ENCODE measurements at places on chromosomes 11 and 22. TPM values are rescaled to one million over a fixed set of nuclear protein-coding genes. Genes with fewer than 3 reads are reported as not detected.

MOGAT2 gene
- 0.12 TPM for total RNA-seq

DMC1 gene
- 0.89 TPM for total RNA-seq

FJX1 gene
- 13.7 TPM for total RNA-seq

IGLL1 gene
- total RNA-seq = not detected

DYNC2H1 gene
- total RNA-seq = 1.5 TPM

OR51B5 gene
- 140 TPM for total RNA-seq

PITPNM1 gene
- total RNA-seq = 79.5 TPM

OR2AG1 gene
- total RNA-seq = not detected

MMP1 gene
- total RNA-seq = not detected

UBQLNL gene
- total RNA-seq = not detected

ZNRD2 gene
- total RNA-seq = 66.8 TPM

NCR3LG1 gene
- 1.5 TPM for total RNA-seq

SMTNL1 gene
- not detected for total RNA-seq

SRPRA gene
- total RNA-seq = 74.5 TPM

TEX54 gene
- not detected for total RNA-seq

SHANK2 gene
- total RNA-seq = 16.9 TPM

- H3K27ac ChIP-seq = no peak overlapping the region
- no peaks in the 10 kb centered on the region for H3K27me3 ChIP-seq
- no peaks in the 10 kb centered on the region for H3K36me3 ChIP-seq
- no peaks in the 10 kb centered on the region for H3K4me1 ChIP-seq
- no peak overlapping the region for H3K4me3 ChIP-seq
These were observed 72.3 kb upstream of the CRYBB3 start for GRCh38 chr22:25127318-25127717.

- H3K4me3 ChIP-seq = no peak overlapping the region
- no peaks in the 10 kb centered on the region for H3K36me3 ChIP-seq
- no peaks in the 10 kb centered on the region for H3K4me1 ChIP-seq
- H3K27me3 ChIP-seq = no peaks in the 10 kb centered on the region
These were observed 48.0 kb downstream of the MYO7A start for GRCh38 chr11:77175869-77176539.

GRCh38 chr11:47466201-47466600, 17.3 kb upstream of the RAPSN start:
- H3K27ac ChIP-seq = no peak overlapping the region
- H3K4me3 ChIP-seq = no peak overlapping the region
- H3K27me3 ChIP-seq = no peaks in the 10 kb centered on the region
- peaks cover 30% of the 10 kb centered on the region for H3K36me3 ChIP-seq
- no peak for DNase-seq
- no peaks in the 10 kb centered on the region for H3K4me1 ChIP-seq

- no peaks in the 10 kb centered on the region for H3K36me3 ChIP-seq
- H3K27me3 ChIP-seq = peaks cover 41% of the 10 kb centered on the region
- H3K4me3 ChIP-seq = no peak overlapping the region
- no peak for DNase-seq
- no peak overlapping the region for H3K27ac ChIP-seq
- no peaks in the 10 kb centered on the region for H3K4me1 ChIP-seq
These were observed 329.5 kb downstream of the SOX6 start for GRCh38 chr11:16026849-16027248.

DNA sequence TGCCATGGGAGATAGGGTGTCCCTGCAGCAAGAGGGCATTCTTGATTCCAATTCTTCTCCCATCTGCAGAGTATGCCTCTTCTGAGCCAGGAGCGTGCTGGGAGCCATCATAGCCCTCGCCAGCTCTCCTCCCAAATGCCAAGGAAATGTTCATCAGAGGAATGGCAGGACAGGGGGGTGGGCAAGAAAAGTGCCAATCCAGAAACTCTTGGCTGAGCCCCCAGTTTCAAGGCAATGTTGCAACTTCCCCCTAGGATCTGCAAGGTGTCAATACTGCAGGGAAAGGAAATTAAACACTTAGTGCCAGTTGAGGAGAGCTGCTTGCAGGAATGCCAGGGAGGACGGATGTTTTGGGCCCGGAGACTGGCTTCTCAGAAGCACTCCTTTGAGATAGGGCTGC, 94.8 kb upstream of the PRDM11 start:
- no peak overlapping the region for H3K4me3 ChIP-seq
- H3K4me1 ChIP-seq = no peaks in the 10 kb centered on the region
- no peaks in the 10 kb centered on the region for H3K27me3 ChIP-seq
- H3K27ac ChIP-seq = no peak overlapping the region
- DNase-seq = no peak
- H3K36me3 ChIP-seq = no peaks in the 10 kb centered on the region

GRCh38 chr11:67504950-67505581, at the start of gene PITPNM1:
Gene PITPNM1, minus strand, starts transcription at chr11:67505363. Its CDS starts 1,183 bp downstream, at chr11:67504180.
- H3K27me3 ChIP-seq = no peaks in the 10 kb centered on the region
- peaks cover 8% of the 10 kb centered on the region for H3K36me3 ChIP-seq
- H3K27ac ChIP-seq = peak within 1 kb of the TSS; percentile 93
- peaks cover 31% of the 10 kb centered on the region for H3K4me1 ChIP-seq
- DNase-seq = no peak

DNA sequence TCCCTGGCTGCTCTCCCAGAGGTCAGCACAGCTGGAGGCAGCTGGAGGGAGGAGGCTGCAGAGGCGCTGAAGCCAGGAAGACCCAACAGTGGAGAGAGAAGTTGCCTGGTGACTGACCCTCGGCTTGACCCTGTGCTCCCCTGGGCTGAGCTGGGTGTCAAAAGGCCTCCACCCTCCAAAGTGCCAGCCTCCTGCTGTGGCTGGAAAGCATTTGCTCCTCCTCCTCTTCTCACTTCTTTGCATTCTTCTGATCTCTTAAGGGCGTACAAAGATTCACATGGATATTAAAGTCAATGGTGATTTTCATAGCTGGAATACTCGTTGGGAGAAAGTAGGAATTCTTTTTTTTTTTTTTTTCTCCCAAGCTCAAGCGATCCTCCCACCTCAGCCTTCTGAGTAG, 91.7 kb downstream of the MED15 start:
- H3K4me1 ChIP-seq = no peaks in the 10 kb centered on the region
- DNase-seq = no peak
- no peaks in the 10 kb centered on the region for H3K27me3 ChIP-seq
- no peak overlapping the region for H3K27ac ChIP-seq
- H3K36me3 ChIP-seq = no peaks in the 10 kb centered on the region

DNA sequence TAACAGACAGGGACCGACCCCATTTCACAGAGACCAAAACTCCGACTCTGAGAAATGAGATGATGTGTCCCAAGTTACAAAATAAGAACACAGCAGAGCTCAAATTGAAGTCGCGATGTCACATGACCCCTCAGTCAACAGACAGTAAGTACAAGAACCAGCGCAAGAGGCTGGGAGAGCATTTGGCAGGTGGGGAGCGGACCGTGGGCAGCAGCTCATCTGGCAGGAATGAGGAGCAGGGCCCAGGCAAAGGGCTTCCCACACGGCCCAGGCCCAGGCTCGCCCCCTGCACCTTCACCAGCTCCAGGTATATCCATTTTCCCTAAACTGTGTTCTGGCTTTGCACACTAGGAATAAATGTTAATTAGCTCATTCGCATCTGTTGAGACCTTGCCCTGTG, 34.3 kb downstream of the SCUBE1 start:
- H3K36me3 ChIP-seq = no peaks in the 10 kb centered on the region
- no peak overlapping the region for H3K27ac ChIP-seq
- no peak for DNase-seq
- no peaks in the 10 kb centered on the region for H3K4me1 ChIP-seq

DNA sequence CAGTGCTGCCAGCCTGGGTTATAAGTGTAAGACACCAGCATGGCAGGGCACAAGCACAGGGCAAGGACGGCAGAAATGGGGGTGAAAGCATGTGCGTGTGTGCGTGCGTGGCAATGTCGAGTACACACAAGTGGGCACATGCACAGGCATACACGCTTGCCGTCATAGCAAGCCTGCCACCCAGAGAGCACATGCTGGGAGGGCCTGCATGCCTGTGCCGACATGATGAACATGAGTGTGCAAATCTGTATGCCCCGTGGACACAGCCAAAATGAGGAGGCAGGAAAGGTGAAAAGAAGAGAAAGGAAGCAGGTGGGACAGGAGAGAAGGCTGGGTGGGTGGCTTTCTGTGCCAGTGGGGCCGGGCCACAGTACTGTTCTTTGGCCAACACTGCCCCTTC, 62.9 kb downstream of the NECTIN1 start:
- H3K4me3 ChIP-seq = no peak overlapping the region
- no peaks in the 10 kb centered on the region for H3K36me3 ChIP-seq
- DNase-seq = no peak
- H3K27me3 ChIP-seq = no peaks in the 10 kb centered on the region

GRCh38 chr11:10407055-10407454, 48.0 kb upstream of the AMPD3 start:
- H3K4me3 ChIP-seq = peak overlapping the region; percentile 10
- H3K27me3 ChIP-seq = no peaks in the 10 kb centered on the region
- no peaks in the 10 kb centered on the region for H3K36me3 ChIP-seq

DNA sequence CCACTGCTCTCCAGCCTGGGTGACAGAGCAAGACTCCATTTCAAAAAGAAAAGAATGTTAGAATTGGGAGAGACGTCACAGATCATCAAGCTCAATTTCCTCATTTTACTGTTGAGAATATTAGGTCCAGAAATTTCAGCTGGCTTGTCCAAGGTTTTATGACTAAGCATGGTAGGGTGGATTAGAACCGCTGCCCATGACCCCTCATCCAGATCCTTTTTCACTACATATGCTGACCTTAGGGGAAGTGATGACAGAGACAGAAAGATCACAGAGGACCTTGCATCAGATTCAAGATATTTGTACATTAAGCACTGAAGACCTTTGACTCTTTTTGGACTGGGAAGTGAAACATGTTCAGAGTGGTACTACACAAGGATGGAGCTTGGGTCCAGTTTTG, 134.5 kb downstream of the ADAMTS15 start:
- H3K4me1 ChIP-seq = no peaks in the 10 kb centered on the region
- H3K27me3 ChIP-seq = no peaks in the 10 kb centered on the region
- H3K27ac ChIP-seq = no peak overlapping the region
- DNase-seq = no peak

GRCh38 chr11:77046060-77046501, 11.9 kb downstream of the B3GNT6 start:
- DNase-seq = peak; percentile 37
- peaks cover 2% of the 10 kb centered on the region for H3K4me1 ChIP-seq
- no peaks in the 10 kb centered on the region for H3K36me3 ChIP-seq
- H3K27ac ChIP-seq = no peak overlapping the region
- H3K4me3 ChIP-seq = peak overlapping the region; percentile 33

DNA sequence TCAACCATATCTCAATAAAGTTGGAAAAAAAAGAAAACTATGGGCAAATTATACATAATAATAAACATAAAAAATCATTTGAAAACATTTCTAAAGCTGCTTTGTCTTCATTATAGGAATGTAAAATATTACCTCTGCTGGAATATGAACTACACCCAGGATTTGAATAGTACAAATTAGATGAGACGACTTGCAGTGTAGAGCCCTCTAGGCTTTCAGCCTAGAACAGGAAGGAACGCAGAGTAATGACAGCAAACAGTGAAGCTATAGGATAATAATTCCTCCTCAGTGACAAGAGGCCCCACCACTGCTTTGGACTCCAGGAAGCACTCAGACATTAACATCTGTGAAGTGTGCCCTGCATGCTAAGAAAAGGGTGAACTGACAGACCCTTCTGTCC, 7.7 kb downstream of the OR2AG1 start:
- no peak for DNase-seq
- no peak overlapping the region for H3K27ac ChIP-seq
- H3K4me1 ChIP-seq = no peaks in the 10 kb centered on the region
- H3K36me3 ChIP-seq = no peaks in the 10 kb centered on the region

DNA sequence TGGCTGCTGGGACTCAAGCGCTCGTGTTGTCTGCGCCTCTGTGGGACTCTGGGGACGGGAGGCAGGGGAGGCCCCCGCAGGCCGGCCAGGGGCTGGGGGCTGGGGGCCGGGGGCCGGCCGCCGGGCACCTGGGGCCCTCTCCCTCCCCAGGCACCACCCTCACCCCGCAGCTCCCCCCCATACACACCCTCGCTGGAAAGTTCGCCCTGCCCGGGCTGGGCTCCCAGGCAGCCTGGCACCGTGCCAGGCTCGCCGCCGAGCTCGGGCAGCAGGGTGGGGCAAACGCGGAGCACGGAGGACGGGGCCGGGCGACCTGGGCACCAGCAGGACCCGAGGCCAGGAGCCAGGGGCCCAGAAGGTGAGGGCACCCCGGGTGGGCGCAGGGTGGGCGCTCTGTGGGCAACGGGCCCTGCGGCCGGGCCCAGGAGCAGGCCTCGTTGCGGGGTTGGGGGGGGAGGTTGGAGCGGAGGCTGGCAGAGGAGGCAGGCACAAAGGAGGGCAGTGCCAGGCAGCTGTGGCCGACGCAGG, 76.7 kb upstream of the WNT7B start:
- H3K27ac ChIP-seq = peak overlapping the region; percentile 85
- DNase-seq = no peak
- no peaks in the 10 kb centered on the region for H3K27me3 ChIP-seq
- peaks cover 27% of the 10 kb centered on the region for H3K4me1 ChIP-seq
- peak overlapping the region; percentile 78 for H3K4me3 ChIP-seq

DNA sequence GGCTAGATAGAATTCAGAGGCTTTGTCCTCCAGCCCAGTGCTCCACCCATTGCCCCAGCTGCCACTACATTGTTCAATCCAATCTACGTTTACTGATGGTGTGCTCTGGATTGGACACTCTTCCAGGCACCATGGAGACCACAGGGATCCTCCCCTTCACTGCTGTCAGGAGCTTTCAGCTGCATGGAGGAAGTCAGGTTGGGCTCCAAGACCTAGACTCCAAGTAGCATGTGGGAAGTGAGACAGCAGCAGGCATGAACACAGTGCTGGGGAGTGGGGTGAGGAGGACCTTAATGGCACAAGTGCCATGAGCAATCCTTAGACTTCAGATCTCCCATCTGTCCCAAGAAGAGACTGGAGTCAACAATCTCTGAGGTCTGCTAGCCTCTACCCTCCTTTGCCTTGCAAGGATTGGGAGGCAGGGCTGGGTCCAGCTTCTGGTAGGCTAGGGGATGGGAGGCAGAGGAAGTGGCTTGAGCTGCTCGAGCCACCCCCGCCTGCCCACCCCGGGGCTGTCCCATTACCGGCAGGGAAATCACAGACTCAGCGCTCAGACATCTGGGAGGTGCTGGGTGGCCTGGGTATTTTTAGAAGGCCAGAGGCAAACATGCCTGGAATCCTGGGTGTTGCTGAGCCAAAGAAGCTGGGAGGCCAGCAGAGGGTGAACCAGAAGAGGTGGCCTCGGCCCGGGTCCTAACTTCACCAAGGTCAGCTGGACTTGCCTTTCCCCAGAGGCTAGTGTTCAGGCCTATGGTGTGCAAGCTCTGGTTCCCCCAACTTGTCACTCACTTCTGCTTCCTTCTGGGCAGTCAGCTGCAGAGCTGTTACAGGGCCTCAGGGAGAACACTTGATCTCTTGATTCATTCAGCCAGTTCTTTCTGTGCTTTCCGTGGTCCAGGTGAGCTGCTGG, 15.2 kb upstream of the FCHSD2 start:
- no peaks in the 10 kb centered on the region for H3K4me1 ChIP-seq
- H3K36me3 ChIP-seq = no peaks in the 10 kb centered on the region

DNA sequence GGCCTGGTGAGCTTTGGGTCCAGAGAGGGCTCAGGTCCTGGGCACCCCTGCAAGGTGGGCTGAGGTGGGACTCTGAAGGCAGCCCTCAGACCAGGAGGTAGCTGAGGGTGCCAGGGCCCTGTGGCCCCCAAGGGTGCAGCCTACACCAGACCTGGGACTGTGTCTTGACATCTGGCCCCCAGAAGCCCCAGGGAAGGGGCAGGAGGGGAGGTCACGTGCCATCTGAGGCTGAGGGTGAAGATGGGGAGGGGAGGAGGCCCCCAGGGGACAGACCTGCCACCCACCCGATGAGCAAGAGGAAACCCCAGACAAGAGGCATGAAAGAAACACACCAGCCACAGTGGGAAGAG, 520.2 kb downstream of the BRD1 start:
- no peaks in the 10 kb centered on the region for H3K36me3 ChIP-seq
- no peaks in the 10 kb centered on the region for H3K4me1 ChIP-seq
- H3K27ac ChIP-seq = no peak overlapping the region
- H3K27me3 ChIP-seq = peaks cover 37% of the 10 kb centered on the region

- no peaks in the 10 kb centered on the region for H3K4me1 ChIP-seq
- no peaks in the 10 kb centered on the region for H3K27me3 ChIP-seq
- no peak for DNase-seq
These were observed 2.4 kb downstream of the ZDHHC24 start for GRCh38 chr11:66543263-66544107.

Measured in HCT116 (cell line).